Jurkat, Clone E6-1 (cell line): ENCODE measurements at places on chromosomes 13 and 19.

DNA sequence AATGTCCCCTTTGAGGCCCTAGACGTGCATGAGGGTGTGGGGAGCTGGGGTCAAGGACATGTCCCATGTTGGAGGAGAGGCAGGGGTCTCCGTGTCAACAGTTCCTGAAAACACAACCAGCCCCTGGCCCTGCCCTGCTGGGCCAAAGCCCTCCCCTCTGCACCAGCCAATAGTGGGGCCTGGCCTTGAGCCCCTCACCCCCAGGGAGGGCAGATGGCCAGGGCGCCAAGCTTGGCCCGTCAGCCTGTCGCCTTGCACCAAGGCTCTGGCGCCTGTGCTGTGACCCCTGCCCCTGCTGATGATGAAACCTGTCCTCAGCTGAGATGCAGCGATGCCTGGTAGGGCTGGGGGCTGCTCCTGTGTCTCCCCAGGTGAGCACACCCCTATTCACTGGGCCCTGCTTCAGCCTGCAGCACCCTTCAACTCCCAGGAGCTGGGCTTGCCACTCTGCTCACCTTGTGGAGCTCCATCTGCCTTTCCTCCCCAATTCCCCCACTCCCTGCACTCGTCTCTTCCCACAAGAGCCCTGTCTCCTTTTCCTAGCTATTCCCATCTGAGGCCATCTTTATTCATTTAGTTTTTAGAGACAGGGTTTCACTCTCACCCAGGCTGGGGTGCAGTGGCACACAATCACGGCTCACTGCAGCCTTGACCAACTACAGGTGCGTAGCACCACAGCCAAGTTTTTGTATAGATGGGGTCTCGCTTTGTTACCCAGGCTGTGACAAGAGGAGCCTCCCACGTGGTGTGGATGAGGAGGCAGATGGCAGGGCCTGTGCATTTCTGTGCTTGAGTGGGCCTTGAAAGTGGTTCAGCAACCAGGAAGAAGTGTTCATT is 2.1 kb upstream of the HAMP start:
- DNase-seq: no peak

GRCh38 chr19:18417250-18418028 is 1.8 kb upstream of the SSBP4 start:
- DNase-seq: no peak

DNA sequence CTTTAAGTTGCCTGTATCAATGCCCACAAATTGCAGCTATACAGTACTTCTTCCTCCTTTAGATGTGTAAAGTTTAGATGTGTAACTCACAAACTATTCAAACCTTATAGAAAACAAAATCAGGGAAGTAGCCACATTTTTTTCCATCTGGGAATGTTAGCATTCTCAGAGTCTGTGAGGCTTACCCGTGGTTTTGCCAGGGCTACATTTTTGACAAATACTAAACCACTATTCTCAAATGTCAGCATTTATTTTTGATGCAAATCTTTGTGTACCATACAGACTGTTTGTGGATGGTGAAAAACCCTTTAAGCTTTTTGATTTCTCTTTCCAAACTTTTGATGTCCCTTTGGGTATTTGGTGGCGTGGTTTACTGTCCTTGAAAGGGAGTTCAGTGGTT is 216.4 kb downstream of the POSTN start:
- no peak for DNase-seq

GRCh38 chr19:40523322-40524047 is 53.2 kb upstream of the SHKBP1 start:
- peak; percentile 56 for DNase-seq

DNA sequence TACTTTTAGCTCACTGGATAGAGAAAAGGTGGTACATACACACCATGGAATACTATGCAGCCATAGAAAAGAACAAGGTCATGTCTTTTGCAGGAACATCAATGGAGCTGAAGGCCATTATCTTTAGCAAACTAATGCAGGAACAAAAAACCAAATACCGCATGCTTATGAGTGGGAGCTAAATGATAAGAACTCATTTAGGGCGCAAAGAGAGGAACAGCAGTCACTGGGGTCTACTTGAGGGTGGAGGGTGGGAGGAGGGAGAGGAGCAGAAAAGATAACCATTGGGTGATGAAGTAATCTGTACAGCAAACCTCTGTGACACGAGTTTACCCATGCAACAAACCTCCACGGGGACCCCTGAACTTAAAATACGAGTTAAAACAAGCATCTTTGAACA is 135.1 kb downstream of the IRS2 start:
- no peak for DNase-seq

GRCh38 chr13:39818953-39819352 is 163.5 kb downstream of the COG6 start:
- DNase-seq: no peak

GRCh38 chr19:43562698-43563241 is 12.6 kb downstream of the XRCC1 start:
- peak; percentile 96 for DNase-seq

DNA sequence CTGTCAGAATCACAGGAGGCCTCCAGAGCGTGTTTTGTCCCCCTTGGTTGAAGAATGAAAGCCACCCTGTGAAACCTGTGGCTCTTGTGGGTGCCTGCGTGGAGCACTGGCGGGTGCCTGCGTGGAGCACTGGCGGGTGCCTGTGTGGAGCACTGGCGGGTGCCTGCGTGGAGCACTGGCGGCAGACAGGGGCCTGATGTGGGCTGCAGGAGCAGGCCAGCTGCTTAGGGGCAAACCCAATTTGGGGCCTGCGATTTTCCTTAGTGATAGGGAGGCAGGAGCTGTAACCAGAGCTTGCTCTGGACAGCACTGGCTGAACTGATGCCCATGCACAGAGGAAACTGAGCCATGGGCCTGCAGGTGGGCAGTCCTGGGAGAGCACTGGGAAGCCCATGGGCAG is 24.3 kb downstream of the ARHGEF7 start:
- no peak for DNase-seq

GRCh38 chr19:39834287-39834841 is 402 bp upstream of the DYRK1B start:
- no peak for DNase-seq

DNA sequence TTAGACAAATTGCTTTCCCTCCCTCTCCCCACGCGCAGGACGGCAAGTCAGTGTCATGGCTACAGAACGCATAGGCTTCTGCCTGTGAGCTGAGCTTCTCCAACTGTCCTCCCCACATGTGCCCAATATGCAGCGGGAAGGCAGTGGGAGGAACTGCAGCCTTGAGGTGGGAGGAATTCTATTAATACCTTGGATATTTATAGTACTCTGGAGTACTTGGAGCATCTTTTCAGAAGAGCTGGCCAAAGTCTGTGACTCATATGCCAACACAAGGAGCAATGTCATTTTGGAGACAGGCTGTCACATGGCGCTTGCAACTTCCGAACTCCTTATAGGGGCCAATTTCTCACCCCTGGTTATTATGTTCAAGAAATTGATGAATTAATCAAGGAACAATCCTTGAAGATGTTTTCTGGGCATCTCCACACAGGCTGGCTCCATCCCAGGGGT is 245.0 kb upstream of the SERP2 start:
- no peak for DNase-seq

DNA sequence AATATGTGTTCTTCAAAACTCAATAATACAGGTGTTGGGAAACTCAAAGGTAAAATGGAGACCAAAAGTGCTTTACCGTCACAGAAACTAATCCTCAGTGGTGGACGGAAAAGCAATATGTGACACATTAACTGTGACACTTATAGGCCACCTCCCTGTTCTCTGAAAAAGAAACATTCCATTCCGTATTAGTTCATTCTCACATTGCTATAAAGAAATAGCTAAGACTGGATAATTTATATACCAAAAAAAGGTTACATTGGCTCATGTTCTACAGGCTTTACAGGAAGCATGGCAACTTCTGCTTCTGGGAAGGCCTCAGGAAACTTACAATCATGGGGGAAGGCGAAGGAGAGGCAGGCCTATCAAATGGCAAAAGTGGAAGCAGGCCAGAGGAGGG is 435.3 kb upstream of the HTR2A start:
- DNase-seq: no peak

GRCh38 chr13:50340146-50340545 is 324.9 kb downstream of the KCNRG start:
- no peak for DNase-seq

DNA sequence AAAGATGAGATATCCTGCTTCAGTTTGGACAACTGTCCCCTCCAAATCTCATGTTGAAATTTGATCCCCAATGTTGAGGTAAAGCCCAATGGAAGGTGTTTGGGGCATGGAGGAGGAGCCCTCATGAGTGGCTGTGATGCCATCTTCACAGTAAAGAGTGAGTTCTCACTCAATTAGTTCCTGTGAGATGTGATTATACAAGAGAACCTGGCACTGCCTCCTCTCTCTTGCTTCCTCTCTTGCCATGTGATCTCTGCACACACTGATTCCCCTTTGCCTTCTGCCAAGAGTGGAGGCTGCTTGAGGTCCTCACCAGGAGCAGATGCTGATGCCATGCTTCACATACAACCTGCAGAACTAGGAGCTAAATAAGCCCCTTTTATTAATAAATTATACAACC is 86.9 kb downstream of the HSPH1 start:
- no peak for DNase-seq

- DNase-seq: no peak
These were observed 1.3 kb upstream of the RDH8 start for GRCh38 chr19:10011974-10012373.

DNA sequence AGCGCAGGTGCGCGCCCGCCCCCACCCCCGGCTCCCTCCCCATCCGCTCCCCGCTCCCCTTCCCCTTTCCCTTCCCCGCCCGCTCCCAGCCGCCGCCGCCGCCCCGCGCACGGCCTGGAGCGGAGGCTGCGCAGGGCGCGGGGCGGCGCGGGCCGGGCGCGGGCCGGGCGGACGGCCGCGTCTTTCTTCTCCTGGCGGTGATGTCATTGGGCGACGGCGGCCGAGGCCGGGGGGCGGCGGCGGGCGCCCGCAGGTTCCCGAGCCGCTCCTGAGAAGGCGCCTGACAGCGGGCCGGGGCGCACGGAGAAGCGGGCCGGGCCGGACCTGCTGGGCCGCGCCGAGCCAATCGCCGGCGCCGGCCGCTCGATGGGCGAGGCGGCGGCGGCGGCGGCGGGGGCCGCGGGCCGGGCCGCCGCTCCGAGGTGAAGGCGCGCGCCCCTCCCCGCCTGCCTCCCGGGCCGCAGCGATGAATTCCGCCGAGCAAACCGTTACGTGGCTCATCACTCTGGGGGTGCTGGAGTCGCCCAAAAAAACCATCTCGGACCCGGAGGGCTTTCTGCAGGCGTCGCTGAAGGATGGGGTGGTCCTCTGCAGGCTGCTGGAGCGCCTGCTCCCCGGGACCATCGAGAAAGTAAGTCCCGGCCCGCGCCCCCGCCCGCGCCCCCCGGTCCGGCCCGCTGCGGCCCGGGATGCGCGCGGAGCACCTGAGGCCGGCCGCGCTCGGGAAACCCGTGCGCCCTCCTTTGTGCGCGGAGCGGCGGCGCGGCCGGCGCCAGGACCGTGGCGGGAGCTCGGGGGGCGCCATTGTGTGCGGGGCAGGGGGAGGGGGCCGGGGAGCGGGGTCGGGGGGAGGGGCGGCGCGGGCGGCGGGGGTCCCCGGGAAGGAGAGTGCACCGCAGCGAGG is at the start of gene ARHGEF7:
ARHGEF7 (plus strand) TSS at position 250 of the 904 bp plus-strand sequence; CDS start at position 467, 217 bp downstream.
- DNase-seq: no peak

DNA sequence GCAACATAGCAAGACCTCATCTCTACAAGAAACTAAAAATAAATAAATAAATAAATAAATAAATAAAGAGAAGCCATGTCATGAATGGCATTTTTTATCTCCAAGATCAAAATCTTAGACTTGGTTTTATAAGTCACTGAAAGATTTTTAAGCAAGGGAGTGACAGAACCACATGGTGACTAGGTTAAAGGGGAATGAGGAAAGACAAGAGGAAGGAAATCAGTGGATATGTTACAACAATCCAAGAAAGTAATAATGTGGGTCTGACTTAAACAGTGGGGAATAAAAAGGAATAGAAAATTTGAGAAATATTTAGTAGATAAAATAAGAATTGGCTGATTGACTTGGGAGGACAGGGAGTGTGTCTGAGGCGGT is 18.8 kb upstream of the MED4 start:
- DNase-seq: no peak

GRCh38 chr13:24746618-24747247 is 17.2 kb upstream of the RNF17 start:
- DNase-seq: no peak

DNA sequence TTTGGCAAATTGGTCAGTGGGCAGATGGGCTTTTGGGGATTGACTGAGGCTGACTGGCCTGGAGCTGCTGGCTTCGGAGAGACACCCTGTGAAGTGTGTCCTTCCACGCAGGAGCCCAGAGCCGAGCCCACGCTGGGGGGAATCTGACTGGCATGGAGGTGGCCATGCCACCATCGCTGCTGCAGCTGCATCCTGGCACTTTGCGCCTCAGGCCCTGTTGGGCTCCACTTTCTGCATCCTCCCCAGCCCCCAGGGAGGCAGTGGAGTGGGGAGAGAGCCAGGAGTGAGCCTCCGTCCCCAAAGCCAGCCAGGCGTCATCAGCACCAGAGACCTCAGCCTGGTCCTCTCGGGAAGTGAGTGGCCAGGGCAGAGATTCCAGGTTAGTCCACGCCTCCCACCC is 17.0 kb upstream of the NCCRP1 start:
- DNase-seq: no peak

- no peak for DNase-seq
These were observed 33.3 kb downstream of the BLOC1S3 start for GRCh38 chr19:45211751-45212381.

DNA sequence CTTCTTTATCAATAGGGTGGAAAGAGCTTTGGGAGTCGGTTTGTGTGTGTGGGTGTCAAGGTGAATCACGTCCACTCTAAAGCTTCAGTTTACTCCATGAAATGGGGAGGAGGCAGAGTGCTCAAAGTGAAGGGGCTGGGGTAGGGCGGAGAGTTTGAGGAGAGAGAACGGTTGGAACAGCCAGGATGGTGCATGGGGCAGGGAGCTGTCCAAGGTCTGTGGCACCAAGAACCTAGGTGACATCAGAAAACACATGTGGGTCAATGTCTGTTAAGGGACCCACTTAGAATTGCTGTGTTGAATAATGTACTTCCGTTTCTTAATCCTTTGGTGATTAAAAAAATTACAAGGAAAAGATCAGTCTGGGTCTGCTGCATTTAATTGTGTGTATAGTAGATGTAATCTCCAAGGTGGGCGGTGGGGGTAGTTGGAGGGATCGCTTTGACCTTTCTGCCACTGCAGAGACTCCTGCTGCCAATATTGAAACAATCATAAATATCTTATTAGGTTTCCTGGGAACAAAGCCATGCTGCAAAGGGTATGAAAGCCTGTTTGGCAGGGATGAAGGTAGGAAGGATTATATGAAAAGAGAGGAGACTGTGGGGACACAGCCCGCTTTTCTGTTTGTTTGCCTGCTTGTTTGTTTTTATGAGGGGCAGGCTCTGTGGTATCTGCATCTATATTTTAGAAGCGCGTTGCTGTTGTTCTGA is 122.3 kb downstream of the ATP8A2 start:
- no peak for DNase-seq

- DNase-seq: no peak
These were observed 1.2 kb downstream of the CBARP start for GRCh38 chr19:1236576-1236975.
